ENCODE measurements at places on chromosomes 2 and 18.
A peak's percentile ranks its signal among the peaks of the same experiment; 100 is the strongest.

DNA sequence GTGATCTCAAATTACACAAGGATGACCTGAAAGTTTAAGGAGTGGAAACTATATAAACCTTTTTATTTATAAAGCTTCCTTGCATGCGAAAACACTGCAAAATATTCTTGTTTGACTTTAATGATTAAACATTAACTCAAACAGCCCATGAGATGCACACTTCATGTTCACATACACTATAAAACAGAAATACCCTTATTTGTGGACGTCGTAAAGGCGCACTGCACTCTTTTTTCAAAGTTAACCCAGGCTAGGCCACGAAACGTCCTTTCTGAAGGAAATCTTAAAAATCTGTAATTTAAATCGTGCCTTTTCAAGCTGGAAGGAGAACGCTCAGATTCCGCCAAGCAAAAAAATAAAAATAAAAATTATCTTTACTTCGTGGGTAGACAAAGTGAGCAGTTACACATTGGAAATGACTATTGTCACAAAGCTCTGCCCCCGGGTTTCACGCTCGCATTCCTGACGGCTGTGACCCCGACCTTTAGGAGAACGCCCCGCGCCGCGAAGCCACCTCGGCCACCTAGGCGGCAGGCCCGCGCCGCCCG lies 728 bp downstream of the FAM168B start:
- no peak for DNase-seq

DNA sequence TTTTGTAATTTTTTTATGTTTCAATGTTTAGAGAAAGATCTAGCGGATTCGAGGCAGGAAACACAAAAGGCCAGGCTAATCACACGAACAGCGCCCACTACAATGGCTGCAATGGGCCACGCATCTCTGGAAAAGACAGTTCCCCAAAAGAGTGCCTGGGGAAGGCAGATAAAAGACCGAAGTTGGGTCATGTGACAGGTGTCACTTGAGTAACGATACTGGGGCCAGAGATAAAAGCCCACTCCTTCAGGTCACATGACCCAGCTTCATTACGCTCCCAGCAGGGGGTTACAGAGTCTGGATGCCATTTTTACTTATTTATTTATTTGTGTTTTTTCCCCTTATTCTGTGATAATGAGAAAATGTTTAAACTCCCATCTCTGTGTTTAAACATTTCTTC lies 95.4 kb downstream of the CDK15 start:
- no peak for DNase-seq

GRCh38 chr2:200748779-200749178 lies 62.9 kb upstream of the BZW1 start:
- no peak for DNase-seq

DNA sequence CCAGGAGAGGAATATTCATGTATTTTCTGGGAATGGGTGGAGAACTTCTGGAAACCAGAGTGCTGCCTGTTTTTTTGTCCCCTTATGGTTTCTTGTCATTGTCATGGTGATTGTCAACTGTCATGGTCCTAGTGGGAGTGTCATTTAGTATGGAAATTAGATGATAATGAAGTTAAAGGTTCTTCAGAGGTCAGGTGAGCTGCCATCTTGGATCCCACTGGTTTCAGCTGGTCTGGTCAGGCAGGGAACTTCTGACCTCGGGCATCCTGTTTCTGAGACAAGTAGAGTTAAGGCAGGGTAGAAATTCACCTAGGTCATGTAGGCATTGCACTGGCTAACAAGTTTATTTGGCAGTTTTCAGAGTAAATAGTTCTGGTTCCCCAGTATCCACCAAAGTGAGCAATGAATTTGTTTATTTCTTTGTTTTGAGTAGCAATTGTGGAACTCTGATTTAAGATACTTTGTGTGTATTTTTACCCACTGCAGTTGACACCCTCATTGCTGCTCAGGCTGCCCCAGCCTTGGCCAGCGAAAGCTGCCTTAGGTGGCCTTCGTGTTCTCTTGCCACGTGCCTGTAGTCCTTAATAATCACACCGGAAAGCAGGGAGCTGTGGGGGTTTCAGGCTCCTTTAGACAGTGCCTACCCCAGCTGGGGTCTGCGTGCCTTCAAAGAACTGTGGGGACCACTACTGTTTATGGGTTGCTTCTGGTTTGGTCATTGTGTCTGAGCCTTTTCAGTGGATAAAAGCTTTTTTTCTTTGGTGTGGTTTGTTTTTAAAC lies 48.7 kb downstream of the NCK2 start:
- no peak for DNase-seq

DNA sequence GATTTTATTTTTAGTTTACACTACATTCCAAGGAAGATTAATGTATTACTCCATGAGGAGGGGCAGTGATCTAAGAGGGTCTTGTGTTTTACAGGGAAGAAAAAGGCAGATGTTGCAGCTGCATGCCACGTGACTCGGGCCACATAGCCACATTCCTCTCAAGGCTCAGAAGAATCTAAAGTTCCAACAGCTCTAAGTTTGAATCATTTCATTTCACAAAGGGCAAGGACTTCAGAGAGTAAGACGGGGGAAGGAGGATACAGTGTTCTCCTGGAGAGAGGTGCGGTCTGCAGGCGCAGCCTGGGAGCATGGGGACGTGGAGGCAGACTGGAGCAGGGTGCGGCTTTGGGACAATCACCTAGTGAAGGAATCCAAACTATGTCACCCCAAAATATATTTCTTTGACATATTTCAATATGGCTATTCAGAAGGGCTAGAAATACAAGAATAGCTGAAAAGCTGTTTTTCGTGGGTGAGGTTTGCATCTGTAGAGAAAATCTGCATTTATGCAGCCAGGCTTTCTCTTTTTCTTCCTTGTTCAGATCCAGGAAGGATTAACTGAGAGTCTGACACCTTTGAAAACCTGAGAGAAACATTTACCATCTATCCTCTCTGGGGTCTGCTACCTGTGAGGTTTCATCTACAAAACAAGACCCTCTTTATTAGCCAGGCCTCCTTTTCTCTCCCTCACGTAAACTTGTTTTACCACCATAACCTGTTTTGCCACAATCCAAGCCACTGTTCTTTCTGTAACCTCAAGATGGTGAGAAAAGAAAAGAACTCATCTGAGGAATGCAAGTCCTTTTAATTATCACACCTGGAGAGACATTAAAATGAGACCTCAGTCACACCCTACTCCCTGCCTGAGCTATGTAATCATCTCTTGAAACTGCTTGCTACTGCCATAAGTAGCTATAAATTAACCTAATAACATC lies 165.1 kb upstream of the NDUFV2 start:
- no peak for DNase-seq

GRCh38 chr2:167748536-167748935 lies 498.9 kb downstream of the STK39 start:
- DNase-seq: no peak

DNA sequence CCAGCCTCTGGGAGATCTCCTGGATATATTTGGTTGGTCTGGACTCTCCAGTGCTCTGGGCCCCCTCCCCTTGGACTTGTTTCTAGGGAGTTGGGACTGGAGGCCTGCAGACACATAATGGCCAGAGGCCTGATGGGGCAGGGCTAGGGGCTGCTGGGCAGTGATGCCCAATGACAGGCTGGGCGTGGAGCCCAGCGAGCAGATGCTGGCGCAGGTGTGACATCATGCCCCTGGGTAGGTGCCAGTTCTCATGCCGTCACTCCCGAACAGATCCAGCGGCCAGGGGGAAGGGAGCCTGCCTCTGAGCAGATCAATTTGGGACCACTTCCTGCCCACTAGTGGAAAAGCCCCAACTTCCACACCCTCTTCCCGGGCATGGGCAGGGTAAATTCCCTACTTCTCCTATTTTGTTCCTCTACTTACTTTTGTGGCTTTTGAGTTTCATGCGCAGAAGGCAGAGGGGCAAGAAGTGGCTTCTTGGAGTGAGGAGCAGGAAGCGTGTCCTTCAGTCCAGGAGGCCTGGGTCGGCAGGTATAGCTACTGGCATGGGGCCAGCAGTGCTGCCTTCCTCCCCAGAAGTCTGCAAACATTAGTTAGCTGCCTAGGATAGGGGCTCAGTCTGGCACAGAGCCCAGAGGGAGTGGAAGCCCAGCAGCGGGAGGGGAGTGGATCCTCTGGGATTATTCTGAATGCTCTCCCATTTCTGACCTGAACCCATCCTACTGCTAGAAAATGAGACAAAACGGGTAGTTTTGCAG lies 6.1 kb downstream of the MPV17 start:
- DNase-seq: no peak

DNA sequence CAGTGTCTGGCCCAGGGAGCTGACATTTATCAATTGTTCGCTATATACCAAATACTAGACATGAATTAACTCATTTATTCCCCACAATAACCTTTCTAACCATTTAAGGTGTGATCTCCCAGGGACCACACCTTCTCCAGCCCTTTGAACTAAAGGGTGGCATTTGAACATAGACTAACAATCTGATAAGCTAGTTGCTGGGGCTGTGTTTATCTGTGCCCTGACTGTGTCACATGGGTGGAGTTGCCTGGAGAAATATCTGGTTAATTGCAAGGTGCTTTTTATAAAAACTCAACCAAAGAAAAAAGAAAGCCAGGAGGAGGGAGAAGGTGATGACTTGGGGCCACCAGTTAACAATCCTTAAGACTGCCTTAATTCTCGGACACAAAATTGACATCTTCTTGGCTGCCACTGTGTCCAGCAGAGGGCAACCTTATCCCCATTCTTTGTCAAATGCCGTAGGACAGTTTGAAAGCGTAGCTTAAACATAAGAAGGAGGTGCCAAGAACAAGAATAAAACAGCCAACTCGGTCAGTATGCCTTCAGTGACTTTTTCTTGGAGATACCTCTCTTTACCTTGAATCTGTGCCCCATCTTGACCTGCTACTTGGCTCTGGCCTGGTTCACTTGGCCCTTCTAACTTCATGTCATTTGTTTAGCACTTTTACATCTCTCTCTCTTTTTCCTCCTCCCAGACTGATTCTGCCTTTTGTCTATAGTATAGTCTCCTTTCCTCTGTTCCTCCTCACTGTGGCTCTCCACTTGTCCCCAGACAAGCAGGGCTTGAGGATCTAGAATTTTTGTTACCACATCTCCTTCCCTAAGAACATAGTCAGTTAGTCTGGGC lies 183.4 kb downstream of the MYO3B start:
- DNase-seq: peak; percentile 10

- DNase-seq: no peak
Measured at GRCh38 chr2:15946983-15947382, 6.6 kb downstream of the MYCN start.

- DNase-seq: no peak
Measured at GRCh38 chr18:54714851-54715250, 113.4 kb upstream of the RAB27B start.

- no peak for DNase-seq
Measured at GRCh38 chr18:78704971-78705461, 274.6 kb upstream of the SALL3 start.

Measured in stimulated activated CD8-positive, alpha-beta memory T cell treated with anti-CD3 and anti-CD28 coated beads, Interleukin-15, amount 100 ng/mL, for 24 hours (primary cell).